ENCODE measurements at places on chromosomes 12 and 14.

DNA sequence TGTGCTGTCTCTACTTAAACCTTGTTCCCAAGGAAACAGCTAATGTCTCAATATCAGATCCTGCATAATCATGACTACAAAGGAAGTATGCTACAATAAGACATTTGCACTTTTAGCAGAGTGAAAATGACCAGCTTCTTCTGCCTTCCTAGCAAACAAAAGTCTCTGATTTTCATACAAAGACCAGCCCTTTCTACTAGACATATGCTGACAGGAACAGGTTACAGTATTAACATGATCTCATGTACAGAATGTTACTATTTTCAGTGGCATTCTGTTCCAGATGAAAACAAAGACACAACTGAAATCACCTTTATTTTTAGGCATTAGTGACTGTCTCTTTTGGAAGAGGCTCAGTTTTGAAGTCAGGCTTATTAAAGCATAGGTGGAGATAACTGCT lies 228.6 kb downstream of the MED13L start:
- no peak for DNase-seq

GRCh38 chr12:131105736-131106348 lies 152.1 kb downstream of the ADGRD1 start:
- peak; percentile 21 for DNase-seq

- no peak for DNase-seq
These were observed 12.3 kb downstream of the EP400 start for GRCh38 chr12:131962069-131962468.

GRCh38 chr14:36450550-36450949 lies 69.5 kb downstream of the NKX2-1 start:
- DNase-seq = no peak

DNA sequence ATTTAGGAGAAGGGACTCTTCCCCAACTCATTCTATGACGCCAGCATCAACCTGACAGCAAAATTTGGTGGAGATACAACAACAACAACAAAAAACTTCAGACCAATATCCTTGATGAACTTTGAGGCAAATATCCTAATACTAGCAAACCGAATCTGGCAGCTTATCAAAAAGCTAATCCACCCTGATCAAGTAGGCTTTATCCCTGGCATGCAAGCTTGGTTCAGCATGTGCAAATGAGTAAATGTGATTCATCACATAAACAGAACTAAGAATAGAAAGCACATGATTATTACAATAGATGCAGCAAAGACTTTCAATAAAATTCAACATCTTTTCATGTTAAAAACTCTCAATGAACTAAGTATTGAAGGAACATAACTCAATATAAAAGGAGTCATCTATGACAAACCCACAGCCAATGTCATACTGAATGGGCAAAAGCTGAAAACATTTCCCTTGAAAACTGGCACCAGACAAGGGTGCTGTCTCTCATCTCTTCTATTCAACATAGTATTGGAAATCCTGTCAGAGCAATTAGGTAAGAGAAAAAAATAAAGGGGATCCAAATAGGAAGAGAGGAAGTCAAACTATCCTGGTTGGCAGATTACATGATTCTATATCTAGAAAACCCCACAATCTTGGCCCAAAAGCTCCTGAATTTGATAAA lies 233.3 kb downstream of the CCDC59 start:
- no peak for DNase-seq

GRCh38 chr14:40347675-40348074 lies 915.4 kb upstream of the FBXO33 start:
- no peak for DNase-seq

DNA sequence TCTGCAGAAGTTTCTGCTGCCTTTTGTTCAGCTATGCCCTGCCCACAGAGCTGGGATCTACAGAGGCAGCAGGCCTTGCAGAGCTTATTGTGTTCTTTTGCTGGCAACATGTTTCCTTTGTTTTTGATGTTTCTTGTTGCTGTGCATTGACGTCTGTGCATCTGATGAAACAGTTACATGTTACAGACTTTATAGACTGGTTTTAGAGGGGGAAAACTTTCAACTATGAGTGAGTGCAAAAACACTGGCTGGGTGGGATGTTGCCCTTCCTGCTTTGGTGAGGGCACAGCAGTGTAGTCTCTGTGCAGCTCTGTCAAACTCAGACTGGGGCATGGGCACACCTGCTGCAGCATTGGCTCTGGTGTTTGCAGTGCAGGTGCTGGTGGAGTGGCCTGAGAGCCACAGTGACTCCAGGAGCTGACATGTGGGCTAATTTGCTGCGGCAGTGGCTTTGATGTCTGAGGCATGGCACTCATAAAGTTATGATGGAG lies 26.9 kb downstream of the CLEC6A start:
- DNase-seq = no peak

- no peak for DNase-seq
These were observed 33.2 kb upstream of the HELB start for GRCh38 chr12:66269142-66269541.

DNA sequence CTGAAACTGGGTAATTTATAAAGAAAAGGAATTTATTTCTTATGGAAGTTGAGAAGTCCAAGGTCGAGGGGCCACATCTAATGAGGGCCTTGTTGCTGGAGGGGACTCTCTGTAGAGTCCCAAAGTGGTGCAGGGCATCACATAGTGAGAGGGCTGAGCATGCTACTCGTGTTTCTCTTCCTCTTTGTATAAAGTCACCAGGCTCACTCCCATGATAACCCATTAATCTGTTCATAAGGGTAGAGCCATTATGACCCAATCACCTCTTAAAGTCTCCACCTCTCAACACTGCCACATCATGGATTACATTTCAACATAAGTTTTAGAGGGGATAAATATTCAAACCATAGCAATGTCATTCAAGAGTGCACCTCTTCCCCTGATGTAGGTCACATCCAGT lies 79.1 kb upstream of the ATP2B1 start:
- DNase-seq = no peak

- DNase-seq = no peak
These were observed 23.4 kb upstream of the BEGAIN start for GRCh38 chr14:100610511-100611217.

- no peak for DNase-seq
These were observed 106.6 kb downstream of the OTOGL start for GRCh38 chr12:80205960-80206359.

DNA sequence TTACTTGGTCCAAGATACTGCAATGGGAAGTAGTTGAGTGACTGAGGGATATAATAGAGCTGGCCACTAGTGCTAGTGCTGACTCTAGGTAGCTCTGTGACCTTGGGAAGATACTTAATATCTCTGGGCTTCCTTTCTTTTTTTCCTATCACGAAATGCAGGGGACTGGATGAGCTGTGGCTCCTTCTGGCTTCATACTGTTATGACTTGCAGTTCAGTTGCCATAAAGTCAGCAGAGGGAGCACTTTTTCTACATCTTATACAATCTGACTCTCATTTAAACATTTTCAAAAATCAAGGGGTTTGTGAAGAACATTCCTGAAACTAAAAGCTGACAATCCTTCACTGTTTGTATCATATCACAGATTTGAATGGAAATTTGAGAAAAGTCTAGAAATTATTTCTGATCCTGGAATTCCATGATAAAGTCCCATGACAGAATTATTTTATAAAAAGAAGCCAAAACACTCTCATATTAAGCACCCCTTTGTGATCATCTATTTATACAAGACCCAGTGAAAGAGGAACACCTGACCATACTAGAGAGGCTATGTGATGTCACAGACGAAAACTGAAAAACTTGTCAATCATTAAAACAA lies 5.3 kb downstream of the BHLHE41 start:
- DNase-seq = no peak

DNA sequence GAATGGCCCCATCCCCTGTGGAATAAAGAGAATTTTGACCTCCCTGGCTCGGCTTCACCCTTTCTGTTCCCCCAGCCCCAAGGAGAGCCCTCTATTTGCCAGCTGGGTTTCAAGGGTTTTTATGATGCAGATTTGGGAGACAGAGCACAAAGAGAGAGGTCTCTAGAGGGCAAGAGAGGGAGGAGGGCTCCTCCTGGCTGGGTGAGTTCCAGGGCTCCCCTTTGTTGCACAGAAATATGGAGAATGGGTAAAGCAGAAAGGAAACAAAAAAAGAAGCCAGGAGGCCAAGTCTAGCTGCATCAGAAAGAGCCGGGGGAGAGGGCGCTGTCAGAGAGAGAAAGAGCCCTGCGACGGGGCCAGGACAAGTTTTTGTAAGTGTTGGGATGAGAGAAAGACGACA lies 319.6 kb upstream of the RTL1 start:
- DNase-seq = no peak

DNA sequence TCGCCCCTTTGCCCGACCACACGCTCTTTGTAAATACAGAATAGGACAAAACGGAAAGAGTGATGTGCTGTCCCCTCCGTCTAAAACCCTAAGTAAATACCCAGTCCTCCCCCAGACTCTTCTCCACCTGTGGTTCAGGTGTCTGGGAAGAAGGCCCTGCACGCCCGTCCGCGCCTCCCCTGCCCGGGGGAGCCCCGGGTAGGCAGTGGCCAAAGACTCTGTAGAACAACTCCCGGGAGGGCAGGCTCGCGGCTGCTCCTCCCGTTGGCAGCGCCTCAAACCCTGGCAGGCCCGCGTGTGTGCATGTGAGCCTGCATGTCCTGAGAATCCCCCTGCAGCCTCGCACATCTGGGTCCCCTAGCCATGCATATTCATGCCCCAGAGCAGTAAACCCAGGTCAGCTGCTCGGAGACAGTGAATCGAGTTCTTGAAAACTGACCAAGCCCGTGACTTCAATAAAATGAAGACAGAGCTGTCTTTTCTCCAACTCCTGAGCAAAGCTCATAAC lies 165.8 kb downstream of the MON2 start:
- DNase-seq = no peak

DNA sequence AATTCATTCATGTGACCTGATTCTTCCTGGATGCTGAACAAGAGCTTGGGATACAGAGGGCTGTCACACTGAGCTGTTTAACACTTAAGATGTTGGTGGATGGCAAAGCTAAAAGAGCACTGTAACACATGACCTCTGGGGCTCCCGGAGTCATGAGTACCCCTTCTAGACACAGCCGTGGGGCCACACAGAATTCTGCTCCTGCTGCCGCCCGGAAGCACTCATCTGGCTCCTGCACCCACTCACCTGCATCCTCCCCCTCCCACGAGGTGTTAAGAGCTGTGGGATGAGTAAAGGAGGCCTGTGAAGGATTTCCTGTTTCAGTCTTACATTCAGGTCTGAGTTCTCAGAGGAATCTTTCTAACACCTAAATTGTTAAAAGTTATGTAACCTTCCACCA lies 78.0 kb upstream of the SSTR1 start:
- DNase-seq = no peak

DNA sequence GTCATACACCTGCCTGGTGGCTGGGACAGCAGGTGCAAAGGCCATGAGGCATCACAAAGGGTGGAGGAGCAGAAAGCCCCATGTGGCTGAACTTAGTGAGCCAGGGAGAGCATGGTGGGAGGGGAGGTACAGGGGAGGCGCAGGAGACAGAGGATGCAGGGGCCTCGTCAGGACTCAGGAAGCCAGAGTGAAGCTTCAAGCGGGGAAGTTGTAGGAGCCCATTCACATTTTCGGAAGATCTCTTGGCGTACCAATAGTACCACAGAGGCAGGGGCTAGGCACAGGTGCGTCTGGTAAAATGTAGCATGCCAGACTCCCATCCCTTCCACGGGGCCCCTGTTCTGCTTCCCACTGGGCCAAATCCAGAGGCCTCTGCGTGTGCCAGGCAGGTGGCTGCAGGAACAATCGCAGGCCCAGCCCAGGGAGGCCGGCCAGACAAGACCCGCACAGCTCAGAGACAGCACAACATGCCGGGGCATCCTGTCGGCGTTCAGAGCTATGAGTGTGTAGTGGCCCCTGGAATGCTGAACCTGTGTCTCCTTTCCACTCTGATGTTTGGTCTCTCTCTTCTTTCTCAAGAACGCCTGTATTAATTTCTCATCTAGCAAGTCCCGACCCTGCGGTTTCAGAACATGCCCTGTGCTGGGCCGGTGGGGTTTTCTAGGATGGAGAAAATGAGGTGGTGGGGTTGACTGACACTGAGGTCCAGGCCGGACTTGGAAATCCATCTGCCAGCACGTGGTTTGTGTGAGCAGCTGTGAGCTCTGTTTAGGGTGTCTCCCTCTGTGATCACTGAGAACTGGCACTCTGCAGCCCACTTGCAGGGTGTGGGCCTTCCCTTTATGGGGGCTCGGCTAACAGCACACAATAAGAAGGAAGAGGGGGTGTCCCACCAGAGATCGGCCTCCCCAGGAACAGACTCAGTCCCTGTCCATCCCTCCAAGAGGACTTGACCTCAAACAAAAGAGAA lies 5.5 kb upstream of the TMEM132D start:
- no peak for DNase-seq

DNA sequence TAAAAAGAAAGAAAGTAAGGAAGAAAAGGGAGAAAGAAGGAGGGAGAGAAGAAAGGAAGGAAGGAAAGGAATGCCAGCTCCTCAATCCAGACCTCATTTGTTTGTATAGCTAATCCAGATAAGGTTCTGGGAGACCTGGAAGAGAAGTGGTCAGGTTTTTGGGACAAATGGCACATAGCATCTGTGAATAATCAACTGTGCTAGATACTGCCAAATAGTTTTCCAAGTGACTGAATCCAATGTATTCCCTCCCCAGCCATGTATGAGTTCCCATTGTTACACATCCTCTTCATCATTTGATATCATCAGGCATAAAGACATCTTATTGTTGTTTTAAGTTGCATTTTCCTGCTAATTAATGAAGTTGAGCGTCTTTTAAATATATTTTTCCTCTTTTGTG lies 18.6 kb upstream of the PTGR2 start:
- no peak for DNase-seq

DNA sequence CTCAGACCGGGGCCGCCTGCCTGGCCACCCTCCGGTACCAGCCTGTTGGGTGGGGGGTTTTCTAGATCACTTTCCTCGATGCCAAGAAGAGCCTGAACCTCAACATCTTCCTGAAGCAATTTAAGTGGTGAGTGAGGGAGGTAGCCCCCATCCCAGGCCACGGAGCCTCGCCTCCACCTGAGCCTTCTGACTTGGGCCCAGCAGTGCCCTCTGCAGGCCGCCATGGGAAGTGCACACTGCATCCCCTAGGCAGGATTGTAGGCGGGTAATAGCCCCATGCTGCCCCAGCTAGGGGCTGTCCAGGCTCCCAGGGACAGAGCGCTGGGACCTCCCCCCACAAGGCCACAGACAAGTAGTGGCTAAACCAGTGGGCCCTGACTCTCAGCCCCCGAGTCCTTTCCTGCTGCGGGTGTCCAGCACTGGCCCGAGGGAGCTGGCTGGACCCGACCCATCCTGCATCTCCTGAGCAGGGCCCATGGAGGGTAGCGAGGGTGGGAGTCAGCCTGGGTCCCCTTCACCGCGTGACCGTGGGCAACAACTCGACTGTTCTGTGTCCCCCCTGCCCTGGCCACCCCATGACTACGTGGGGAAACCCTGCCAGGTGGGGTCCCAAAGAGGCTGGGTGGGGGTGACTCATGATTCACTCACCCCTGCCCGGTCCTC lies 15.3 kb upstream of the ADSS1 start:
- peak; percentile 60 for DNase-seq

DNA sequence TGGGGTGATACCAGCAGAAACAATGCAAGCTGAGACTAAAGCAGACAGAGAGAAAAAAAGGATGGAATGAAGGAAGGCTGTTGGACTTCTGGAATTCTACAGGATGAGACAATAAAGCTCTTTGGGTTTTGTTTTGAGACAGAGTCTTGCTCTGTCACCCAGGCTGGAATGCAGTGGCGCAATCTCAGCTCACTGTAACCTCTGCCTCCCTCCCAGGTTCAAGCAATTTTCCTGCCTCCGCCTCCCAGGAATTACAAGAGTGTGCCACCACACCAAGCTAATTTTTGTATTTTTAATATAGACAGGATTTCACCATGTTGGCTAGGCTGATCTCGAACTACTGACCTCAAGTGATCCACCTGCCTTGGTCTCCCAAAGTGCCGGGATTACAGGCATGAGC lies 115.4 kb downstream of the EXOC5 start:
- no peak for DNase-seq

GRCh38 chr12:83575326-83575725 lies 888.6 kb downstream of the TMTC2 start:
- DNase-seq = no peak

Data from CD4-positive, alpha-beta T cell treated with Interferon gamma for 1 hour (primary cell).